ENCODE measurements at places on chromosomes 11 and 22.

DNA sequence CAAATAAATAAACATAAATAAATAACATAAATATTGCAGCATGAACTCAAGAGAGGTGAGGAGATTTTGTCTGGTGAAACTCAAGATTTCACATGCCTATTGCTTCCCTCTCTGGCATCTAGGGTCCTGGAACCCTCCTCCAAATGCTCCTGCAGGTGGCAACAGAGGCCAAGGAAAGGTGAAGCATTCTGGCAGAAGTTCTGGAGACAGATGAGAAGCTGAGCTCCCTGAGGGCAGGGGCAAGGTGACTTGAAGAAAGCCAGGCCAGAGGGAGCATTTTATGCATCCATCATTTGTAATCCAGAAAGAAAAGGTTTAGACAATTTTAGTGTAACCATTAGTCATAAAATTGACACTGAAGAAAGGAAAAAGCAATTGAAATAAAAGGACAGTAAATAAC lies 64.9 kb downstream of the ENDOD1 start:
- DNase-seq: peak; percentile 77

- DNase-seq: no peak
Observed at GRCh38 chr11:39221550-39222138, 2237.8 kb downstream of the LRRC4C start.

DNA sequence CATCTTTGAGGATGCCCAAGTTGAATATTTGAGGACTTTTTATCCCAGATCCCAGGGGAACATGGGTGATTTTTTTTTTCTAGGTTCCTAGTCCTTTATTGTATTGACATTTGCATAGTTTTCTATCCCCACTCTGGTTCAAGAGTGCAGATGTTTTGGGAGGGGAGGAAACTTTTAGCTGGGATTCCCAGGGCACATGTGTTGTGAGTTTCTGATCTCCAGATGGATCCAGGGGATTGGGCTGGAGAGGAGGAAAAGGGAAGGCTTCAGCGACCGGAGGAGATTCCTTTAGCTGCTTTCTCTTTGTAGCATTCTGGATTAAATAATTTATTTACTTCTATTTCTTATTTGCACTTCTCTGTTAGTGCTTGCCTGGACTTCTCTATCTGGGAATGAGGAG lies 14.7 kb upstream of the SORL1-AS1 start:
- DNase-seq: no peak

DNA sequence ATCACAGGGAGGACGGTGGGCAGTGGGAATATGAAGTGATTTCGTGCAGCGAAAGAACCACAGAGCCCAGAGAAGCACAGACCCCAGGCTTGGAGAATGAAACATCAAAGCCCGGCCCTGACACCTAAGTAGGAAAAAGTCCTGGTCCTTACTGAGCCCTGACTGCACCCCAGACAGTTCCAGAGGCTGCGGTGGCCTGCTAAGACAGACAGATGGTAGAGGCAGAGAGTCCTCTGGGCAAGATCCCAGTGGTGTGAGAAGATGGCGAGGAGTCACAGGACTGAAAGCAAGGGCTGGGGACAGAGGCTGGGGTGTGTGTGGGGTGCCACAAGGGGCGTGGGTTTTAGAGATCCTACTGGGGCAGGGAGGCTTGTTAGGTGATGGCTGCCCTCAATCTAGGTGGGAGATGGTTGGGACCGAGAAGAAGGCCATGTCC lies 3.7 kb downstream of the CBX6 start:
- no peak for DNase-seq

DNA sequence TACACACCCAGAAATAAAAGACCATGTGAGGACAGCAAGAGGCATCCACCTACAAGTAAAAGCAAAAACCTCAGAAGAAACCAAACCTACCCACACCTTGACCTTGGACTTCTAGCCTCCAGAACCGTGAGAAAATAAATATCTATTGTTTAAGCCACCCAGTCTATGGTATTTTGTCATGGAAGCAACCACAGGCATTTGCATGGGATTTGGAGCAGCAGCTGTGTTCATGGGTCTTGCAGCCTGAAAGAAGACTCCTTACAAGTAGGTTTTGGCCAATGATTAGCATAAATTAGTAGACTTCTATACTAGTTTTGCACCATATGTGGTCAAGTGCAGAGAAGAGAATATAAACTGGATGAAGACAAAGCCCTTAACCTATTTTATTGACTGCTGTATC lies 27.9 kb downstream of the FSHB start:
- DNase-seq: no peak

Data from Kasumi-1 (cell line).